Stimulated activated CD4-positive, alpha-beta T cell treated with anti-CD3 and anti-CD28 coated beads, Interleukin-1b, Interleukin-23, amount 100 ng/mL, for 24 hours (primary cell): ENCODE measurements at places on chromosomes 12 and 14.

DNA sequence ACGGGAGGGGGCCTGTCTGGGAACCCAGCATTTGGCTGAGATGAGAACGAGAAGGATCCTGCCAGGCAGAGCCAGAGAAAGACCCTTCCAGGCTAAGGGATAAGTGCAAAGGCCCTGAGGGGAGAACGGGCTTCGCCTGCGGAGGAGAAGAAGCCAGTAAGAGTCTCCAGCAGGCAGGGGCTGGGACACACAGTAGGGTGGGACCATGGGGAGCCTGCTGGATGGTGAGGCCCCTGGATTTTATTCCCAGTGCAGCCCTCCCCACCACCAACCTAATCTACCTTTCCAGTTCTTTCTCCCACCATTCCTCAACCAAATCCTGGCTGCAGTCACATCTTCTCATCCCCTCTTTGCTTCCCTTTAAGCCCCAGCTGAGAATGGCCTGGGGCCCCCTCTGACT is 12.6 kb downstream of the RAPGEF3 start:
- DNase-seq, result no peak

DNA sequence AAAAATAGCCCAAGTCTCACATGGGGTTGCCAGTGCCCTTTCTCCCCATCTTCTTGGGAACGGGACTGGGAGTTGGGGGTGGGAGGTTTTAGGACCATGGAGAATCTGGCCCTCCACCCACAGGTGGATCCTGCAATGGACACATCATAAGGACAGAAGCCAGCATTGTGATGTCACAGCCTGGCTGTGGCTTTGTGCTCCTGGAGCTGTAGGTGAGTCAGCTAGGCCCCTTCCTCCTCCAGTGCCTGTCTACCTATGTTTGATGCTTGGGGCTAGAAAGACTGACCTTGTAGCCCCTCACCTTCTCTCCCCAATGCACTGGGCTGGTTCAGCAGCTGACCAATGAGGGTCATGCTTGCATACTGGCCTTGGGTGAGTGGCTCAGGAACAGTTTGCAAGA is at the start of gene CCDC197:
CCDC197 (plus strand) TSS at position 220 of the 400 bp plus-strand sequence. CDS start 831 bp downstream, outside the sequence.
- no peak for DNase-seq

DNA sequence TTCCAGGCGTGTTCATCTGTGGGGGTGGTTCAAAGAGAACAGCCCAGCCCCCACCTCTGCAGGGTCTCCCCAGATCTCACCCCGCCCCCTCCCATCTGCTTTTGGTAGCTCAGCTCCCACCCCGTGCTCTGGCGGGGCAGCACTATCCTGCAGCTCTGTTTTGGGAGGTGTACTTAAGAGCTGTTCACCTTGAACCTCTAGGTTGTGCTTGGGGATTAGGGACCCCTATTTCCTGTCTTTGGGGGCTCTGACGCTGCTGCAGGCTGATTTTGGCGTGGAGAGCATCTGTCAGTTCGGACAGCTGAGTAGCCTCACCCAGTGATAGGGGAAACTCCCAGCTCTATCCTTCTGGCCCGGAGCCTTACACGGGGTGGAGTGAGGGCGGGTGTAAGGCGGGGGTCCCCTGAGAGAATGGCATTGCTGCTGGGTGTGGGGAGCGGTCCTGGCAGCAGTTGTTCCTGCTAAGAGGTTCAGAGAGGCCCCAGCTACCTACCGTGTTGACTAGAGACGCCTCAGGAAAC is 765 bp downstream of the TMEM120B start:
- peak; percentile 10 for DNase-seq

- no peak for DNase-seq
Measured at GRCh38 chr12:114341635-114342034, 64.3 kb downstream of the TBX5 start.

DNA sequence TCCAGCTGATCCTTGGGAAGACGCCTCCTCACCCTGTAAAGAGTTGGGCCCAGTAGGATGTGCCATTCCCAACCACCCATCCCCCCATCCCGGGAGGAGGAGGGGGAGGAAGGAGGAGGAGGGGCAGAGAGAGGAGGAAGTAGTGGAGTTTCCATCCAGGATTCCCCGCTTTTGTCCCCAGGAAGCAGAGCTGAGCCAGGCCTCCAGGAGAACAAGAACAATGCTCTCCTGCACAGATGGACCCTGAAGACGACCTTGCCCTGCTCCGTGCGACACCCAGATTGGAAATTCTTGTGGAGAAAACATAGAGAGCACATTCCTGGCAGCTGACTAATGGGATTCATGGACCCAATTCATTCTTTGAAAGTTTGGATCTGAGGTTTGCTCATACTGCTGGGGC is 132.3 kb upstream of the CRY1 start:
- DNase-seq, result no peak

GRCh38 chr12:56836800-56837663 is 73.9 kb downstream of the HSD17B6 start:
- peak; percentile 13 for DNase-seq

DNA sequence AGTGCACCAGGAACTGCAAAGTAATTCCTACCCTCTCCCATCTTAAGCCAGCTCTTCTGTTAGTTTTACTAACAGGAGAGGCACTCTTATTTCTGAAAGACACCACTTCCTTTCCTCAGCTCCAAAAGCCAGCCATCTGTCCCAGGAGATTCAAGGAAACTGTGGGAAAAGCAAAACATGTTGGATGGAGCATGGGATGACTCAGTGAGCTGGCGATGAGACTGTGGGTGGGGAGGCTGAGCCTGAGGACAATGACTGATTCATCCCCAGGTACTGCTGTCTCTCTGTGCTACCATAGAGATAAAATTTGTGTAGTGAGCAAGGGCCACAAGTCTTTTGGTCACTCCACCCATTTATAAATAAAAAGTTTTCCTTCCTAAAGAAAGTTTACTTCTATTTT is 141.4 kb downstream of the MYRFL start:
- DNase-seq, result no peak

DNA sequence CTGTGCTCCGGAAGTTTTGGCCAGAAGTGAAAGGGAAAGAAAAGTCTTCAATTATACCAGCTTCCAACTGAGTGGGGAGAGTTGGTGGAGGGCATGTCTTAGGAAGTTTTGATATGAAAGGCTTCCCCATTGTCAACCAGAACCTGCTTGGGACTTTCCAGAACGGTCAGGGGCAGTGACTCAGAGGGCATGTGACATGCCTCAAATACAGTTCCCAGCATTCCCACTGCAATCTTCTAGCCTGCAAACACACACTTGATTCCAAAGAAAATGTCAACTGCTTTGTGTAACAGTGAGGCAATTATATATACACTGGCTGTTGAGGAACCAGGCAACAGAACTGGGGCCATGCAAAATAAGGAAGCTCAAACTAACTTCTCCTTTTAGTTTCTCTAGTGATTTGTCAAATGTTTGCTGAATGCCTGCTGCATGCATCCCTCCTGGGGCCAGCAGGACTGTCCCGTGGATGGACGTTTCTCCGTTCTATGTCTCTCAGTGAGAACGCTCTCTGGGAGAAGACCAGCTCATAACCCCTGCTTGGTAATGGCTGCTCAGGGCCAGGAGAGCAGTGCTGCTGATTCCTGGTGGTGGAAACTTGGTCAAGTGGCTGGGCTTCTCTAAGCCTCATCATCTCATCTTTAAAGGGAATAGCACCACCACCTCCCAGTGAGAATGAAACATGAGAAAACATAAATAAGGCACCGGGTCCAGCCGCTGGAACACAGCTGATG is 18.3 kb downstream of the SLC25A47 start:
- DNase-seq, result no peak

DNA sequence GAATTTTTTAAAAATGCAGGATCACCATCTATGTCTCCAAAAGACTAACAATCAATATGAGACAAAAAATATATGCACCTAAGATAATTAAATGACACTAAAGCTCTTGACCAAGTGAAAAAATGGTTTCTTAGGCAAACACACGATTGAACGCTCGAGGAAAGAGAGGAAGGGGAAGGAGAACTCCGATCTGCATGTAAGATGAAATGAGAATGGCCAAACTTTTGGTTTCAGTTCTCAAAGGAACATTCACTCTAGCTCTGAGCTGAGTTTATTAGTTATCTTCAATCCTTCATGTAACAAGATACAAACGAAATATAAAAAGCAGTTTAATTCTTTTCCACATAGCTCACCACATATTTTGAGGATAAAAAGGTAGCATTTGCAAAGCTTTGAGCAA is 2.8 kb downstream of the DYRK4 start:
- DNase-seq, result no peak

DNA sequence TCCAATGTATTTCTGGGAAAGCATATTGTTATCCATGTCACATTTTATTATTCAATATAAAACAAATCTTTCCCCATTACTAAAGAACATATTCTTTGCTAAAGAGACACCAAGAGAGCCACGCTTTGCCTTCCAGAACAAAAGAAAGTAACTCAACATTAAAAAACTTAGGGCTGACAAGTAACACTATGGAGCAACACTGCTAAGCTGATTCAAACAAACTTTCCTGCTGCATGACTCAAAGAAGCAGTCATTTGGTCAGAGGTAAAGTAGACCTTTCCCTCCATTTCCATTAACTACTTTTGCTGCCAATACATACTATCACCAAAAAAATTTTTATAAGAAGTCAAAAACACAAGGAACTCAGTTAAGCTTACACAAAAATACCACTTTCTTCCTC is 83.0 kb downstream of the DENND5B start:
- DNase-seq, result no peak

GRCh38 chr12:31737345-31737744 is 8.5 kb upstream of the AMN1 start:
- no peak for DNase-seq
